ENCODE measurements at places on chromosomes 13 and 19.

DNA sequence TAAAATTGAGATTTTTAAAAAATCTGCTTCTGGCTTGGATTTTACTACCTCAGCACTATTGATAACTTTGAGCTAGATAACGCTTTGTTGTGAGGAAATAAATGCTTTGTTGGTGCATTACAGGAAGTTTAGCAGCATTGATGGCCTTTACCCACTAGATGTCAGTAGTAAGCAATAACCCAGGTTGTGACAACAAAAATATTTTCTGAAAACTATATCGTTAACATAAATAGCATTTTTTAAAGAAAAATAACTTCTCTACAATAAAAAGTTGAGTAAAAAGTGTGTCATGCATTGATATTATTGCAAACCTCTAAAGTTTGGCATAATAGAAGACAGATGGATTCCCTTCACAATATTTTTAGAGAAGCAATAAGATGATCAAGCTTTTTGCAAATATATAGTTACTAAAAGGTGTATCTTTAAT is 1246.5 kb downstream of the UQCRFS1 start:
- DNase-seq = no peak

DNA sequence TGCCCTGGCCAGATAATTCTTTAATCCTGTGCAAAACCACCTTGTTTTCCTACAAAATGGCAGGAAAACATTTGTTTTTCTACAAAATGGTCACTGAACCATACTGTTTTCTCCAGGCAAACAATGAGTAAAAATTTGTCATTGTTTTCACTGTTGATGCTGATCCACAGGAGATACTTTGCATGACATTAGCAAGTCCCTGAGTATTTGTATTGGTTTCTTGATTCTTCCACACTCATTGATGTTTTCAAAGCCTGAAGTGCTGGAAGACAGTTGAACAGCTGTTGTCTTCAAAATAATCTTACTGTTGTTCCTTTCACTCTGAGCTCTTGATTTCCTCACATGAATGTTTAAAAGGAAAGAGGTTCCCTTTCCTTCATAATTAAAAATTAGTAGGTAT is 123.1 kb upstream of the HTR2A start:
- DNase-seq = no peak

GRCh38 chr13:25352230-25352629 is 19.5 kb upstream of the ATP8A2 start:
- no peak for DNase-seq

DNA sequence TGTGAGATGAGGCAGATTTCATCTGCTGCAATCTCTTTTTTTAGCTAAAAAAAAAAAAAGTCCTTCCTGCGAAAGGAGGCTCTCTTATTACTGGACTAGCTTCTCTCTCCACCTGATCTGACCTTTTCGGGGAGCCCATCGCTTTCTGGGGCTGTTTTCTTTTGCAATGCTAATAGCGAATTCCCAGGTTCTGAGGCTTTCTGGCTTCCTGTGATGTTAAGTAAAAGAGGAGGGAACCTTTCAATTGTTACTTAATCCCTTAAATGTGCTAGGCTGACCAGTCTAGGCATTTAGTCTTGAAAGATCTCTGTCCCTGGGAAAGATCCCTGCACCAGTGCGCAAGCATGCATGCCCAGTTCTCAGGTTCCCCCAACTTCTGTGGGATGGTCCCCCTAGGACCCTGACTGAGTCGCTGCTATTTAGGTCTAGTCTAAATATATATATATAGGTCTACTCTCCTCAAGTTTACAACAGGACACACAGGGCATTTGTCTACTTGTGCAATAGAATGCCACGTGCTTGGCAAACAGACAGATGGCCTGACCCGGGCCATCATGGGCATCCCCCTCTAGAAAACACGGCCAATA is 224.7 kb downstream of the ZNF536 start:
- DNase-seq = no peak

- DNase-seq = no peak
These were observed 18.3 kb downstream of the NMRK2 start for GRCh38 chr19:3950871-3951861.

DNA sequence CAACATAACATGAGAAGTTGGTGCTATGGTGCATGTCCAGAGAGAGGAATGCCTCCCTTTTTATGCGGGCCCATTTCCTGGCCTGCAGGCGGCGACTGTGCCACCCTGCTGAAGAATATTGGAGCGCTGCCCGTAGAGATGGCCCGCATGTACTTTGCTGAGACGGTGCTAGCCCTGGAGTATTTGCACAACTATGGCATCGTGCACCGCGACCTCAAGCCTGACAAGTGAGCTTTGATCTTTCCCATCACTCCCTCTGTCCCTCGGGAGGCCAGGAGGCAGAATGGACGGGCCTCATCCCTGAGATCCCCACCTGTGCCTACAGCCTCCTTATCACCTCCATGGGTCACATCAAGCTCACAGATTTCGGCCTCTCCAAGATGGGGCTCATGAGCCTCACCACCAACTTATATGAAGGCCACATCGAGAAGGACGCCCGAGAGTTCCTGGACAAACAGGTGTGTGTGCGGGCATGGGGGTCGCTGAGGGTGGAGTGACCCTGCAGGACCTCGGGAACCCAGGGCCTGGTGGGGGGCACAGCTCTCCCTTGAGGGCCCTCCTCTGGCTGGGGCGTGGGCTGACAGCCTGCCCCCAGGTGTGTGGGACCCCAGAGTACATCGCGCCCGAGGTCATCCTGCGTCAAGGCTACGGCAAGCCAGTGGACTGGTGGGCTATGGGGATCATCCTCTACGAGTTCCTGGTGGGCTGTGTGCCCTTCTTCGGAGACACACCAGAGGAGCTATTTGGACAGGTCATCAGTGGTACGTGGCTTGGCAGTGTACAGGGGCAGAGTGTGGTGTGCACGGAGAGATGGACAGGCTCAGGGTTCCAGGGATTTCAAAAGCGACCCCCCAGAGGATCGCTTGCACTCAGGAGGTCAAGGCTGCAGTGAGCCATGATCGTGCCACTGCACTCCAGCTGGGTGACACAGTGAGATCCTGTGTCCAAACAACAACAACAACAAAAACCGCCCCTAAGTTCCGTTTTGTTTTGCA is 16.2 kb downstream of the DNASE2 start:
- DNase-seq = no peak

DNA sequence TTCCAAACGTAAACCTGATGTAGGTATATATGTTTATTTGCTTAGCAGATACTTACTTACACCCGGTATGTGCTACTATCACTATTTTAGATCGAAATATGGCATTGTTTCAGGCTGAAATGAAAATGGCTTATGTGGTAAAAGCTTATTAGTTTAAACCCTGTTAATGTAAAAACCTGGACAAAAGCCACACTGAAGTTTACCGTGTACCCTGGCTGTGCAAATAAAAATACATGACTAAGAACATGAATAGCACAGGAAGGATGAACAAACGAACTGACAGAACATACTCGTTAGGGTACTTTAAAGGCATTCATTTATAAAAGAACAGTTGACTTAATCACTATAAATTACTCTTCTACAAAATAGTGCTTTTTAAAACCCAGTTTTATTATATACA is 6.6 kb downstream of the CLDN10 start:
- DNase-seq = no peak

DNA sequence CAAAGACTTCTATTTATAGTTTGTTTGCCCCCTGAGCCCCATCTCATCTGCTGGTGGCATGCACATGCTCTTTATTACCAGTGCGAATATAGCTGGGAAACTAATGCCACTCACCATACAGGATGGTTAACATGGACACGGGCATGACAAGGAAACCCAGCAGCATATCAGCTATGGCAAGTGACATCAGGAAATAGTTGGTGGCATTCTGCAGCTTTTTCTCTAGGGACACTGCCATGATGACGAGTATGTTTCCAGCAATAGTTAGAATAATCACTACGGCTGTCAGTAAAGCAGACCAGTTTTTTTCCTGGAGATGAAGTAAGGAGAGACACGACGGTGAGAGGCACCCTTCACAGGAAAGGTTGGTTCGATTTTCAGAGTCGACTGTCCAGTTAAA is 1.5 kb downstream of the HTR2A start:
- no peak for DNase-seq

All from right lung (tissue), 10 donors.